ENCODE measurements at places on chromosomes 7 and 10.

GRCh38 chr10:116848944-116849247 lies 403 bp upstream of the ENO4 start:
- no peak for DNase-seq

DNA sequence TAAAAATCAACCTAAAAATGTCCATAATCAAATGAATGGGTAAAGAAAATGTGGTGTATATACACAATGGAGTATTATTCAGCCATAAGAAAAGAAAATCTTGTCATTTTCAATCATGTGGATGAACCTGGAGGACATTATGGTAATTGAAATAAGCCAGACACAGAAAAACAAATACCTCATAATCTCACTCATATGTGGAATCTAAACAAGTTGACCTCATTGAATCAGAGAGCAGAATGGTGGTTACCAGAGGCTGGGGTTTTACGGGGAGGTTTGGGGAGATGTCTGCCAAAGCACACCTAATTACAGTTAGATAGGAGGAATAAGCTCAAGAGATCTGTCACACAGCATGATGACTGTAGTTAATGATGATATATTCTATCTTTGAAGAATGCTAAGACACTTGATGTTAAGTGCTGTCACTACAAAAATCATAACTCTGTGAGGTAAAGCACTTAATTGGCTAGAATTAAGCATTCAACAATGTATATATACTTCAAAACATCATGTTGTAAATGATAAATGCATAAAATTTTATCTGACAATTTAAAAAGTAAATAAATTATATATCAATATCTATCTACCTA lies 39.1 kb upstream of the TNPO3 start:
- DNase-seq = no peak

- DNase-seq = no peak
Measured at GRCh38 chr10:120997756-120998155, 146.6 kb downstream of the WDR11 start.

GRCh38 chr7:105429746-105430612 lies 41.3 kb upstream of the SRPK2 start:
- peak; percentile 42 for DNase-seq

- DNase-seq = no peak
Measured at GRCh38 chr10:113021268-113022040, 71.4 kb downstream of the TCF7L2 start.

- no peak for DNase-seq
Measured at GRCh38 chr10:46024948-46025347, 5.5 kb downstream of the NCOA4 start.

DNA sequence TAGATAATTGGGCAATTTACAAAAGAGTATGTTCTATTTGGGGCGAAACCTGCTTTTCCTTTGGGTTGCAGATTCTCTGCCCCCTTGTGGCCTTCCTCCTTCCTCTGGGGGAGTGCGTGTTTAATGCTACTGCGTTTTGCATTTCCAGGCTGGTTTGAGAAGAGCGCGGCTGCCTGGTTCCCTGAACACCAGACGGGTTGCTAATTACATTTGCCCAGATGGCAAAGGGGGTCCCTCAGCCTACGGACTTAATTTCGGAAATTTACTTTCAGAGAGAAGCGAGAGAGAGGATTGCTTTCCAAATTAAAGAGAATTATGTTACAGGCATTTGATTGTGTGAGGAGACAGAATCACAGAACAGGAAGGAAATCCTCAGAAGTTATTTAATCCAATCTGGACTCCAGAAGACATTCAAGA lies 91.9 kb upstream of the JAZF1 start:
- DNase-seq = peak; percentile 41

DNA sequence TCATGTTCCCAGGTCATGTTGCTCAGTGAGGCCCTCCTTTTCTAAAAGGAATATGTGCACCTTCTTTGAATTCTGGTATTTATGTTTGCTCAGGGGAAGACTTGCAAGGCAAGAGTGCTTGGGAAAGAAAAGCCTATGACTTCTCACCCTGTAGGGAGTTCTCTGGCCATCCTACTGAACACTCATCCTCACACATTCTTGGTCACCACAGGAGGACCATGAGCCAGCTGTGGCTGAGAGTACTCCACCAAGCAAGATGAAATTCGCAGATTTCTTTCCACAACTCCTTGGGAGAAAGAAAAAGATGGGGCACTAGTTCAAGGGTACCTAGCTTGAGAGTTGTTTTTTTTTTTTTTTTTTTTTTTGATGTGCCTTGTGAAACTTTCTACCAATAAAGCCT lies 179.6 kb downstream of the FZD1 start:
- no peak for DNase-seq

- no peak for DNase-seq
Measured at GRCh38 chr7:38674513-38674912, 43.3 kb upstream of the AMPH start.

DNA sequence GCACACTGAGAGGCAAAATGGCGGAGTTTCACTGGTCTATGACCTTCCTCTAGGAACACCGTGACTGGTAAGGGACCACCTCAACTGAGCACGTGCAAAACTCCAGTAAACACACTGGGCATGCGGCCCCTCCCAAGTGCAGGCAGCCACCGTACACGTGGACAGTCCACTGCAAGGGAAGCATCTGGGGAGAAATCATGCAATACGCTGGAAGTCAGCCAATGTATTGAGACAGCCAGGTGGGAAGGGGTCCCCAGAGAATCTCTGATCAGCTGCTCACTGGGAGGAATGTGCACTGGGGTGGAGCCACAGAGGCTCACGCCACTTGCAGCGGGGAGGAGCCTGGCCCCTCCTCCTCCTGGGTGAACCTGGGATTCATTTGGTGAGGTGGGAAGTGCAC lies 49.3 kb downstream of the CFAP46 start:
- DNase-seq = no peak

- no peak for DNase-seq
Measured at GRCh38 chr10:974785-975074, 13.5 kb upstream of the GTPBP4 start.

- DNase-seq = no peak
Measured at GRCh38 chr7:47103498-47104205, 478.3 kb downstream of the TNS3 start.

- no peak for DNase-seq
Measured at GRCh38 chr10:101558204-101558603, 29.9 kb downstream of the POLL start.

GRCh38 chr7:1544896-1545416 lies 11.0 kb downstream of the TMEM184A start:
- DNase-seq = no peak

DNA sequence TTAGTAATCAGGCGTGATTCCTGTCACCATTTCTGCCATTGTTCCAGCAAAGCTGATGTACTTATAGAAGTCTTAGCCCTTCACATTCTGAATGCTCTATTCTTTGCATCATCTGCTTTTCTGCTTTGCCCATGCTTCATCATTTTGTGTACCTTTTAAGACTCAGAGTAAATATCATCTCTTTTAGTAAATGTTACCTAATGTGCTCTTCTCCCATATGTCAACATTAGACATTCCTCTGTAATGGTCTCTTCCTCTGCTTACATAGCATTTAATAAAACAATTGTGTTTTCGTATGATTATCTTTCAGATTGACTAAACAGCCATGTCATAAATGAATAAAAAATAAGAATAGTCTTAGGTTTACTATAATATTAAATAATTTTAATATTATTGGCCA lies 719.6 kb upstream of the GRM3 start:
- no peak for DNase-seq

Measured in stimulated activated CD4-positive, alpha-beta T cell treated with anti-CD3 and anti-CD28 coated beads, Interleukin-2, amount 100 ng/mL, for 24 hours (primary cell).